ENCODE measurements at places on chromosomes 4 and X. TPM values are rescaled to one million over a fixed set of nuclear protein-coding genes. Genes with fewer than 3 reads are reported as not detected.

DNA sequence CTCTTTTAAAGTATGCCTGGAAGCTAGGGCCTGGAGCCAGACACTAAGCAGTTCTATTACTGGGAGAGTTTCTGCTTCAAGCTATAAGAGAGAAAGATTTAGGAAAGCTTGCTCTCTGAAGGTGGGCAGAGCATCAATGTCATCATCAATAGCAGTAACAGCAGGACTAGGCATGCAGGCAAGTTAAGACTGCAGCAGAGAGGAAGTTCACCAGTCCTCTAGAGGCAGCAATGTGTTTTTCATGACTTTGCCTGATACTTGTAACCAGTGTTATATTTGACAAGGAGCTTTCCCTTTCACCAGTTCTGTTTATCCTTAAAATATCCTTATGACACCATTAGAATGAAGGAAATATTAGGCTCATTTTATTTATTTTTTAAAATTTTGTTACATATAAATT is 237.9 kb downstream of the KCTD8 start:
- DNase-seq = no peak

GRCh38 chrX:6169407-6169806 is 59.3 kb downstream of the NLGN4X start:
- no peak for DNase-seq

GRCh38 chr4:39480251-39480650 is 21.4 kb downstream of the LIAS start:
- DNase-seq = no peak

PDZD4 gene
- total RNA-seq = 1.1 TPM

DNA sequence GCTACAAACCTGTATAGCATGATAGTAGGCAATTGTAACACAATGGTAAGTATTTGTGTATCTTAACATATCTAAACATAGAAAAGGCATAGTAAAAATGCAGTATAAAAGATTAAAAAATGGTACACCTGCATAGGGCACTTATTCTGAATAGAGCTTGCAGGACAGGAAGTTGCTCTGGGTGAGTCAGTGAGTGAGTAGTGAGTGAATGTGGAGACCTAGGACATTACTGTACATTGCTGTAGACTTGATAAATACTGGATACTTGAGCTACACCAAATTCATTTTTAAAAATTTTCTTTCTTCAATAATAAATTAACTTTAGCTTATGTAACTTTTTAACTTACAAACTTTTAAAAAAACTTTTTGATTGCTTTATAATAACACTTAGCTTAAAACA is 68.2 kb upstream of the MAML3 start:
- no peak for DNase-seq

- no peak for DNase-seq
Measured at GRCh38 chr4:168588916-168589531, 92.2 kb downstream of the PALLD start.

- no peak for DNase-seq
Measured at GRCh38 chr4:163878336-163879121, 384.0 kb downstream of the TMA16 start.

GRCh38 chr4:4417886-4418285 is 31.0 kb downstream of the NSG1 start:
- no peak for DNase-seq
